ENCODE measurements at places on chromosomes 7 and 10.

GRCh38 chr7:132407764-132408163 lies 168.5 kb downstream of the PLXNA4 start:
- DNase-seq, result no peak

DNA sequence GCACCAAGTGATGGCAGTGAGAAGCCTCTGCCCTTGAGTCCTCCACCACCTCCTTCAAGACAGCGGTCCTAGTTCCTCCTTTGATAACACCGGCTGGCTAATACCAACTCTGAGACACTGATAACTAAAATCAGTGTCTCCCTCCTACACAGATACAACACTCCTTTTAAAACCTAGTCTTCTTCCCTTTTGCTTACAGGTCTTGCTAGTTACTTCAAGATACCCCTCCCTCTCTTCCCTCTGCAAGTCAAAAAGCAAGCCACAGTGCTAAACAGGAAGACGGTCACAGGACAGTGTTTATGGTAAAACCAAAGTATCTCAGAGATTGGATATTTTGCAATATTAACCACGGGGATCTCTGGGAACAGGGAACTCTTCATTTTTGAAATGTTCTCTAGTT lies 4.6 kb downstream of the AKR1B1 start:
- no peak for DNase-seq

DNA sequence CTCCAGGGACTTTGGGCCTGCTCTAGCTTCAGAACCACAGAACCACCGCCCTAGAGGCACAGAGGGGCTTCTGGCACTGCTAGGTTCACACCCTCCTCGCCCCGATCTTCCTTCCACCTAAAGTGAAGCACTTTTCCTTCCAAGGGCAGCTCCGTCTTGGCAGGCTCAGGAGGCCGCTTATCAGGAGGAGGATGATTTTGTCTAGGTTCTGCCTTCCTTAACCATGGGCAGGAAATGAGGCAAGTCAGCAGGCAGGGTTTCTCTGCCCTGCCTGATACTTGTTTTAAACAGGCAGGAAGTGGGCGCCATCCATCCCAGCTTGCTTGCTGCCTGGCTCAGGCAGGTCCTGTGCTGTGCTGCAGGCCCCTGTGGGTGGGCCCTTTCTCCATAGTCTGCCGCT lies 8.3 kb upstream of the ATP6V0E2 start:
- no peak for DNase-seq

- DNase-seq, result no peak
Measured at GRCh38 chr7:80537091-80537490, 25.2 kb upstream of the GNAT3 start.

GRCh38 chr7:92412745-92413144 lies 34.5 kb upstream of the GATAD1 start:
- DNase-seq, result no peak

All from NCI-H1694 (cell line).